Hepatocyte (in vitro differentiated cells): ENCODE measurements at places on chromosomes 4 and X.

DNA sequence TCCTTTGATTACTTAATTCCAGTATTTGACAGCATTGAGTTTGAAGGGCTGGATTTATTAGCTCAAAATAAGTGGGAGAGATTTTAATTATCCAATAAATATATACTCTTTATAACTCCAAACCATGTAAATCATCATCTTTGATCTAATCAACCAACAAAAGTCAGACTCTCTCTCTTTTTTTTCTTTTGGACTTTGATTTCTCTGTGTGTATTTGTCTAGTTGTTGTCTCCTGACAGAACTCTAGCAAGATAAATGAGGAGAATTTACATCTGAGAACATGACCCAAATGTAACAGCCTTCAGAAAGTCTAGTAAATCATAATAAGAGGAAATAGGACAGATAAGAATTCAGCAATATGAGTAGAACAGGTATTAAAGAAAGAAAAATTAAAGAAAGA lies 567.1 kb downstream of the PPARGC1A start:
- no peak for DNase-seq
- no peaks in the 10 kb centered on the region for H3K36me3 ChIP-seq
- no peak overlapping the region for H3K27ac ChIP-seq
- no peaks in the 10 kb centered on the region for H3K4me1 ChIP-seq
- H3K27me3 ChIP-seq, result no peaks in the 10 kb centered on the region

DNA sequence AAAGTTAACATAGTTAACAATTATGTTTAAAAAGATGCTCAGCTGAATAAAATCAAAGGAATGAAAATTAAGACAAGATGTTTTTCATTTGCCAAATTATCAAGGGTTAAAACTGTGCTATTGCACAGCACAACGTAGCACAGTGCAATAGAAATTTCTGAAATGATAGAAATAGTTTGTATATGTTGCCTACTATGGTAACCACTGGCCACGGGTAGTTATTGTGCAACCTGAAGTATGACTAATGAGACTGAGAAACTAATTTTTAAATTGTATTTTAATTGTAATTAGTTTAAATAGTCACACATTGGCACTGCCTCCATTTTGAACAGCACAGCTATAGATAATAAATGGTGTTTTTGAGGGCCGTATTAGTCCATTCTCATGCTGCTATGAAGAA lies 343.1 kb upstream of the FAM241A start:
- no peak overlapping the region for H3K4me3 ChIP-seq
- H3K36me3 ChIP-seq, result no peaks in the 10 kb centered on the region
- no peak overlapping the region for H3K27ac ChIP-seq
- H3K27me3 ChIP-seq, result no peaks in the 10 kb centered on the region

- no peak overlapping the region for H3K4me3 ChIP-seq
- H3K27ac ChIP-seq, result peak overlapping the region; percentile 32
- H3K36me3 ChIP-seq, result no peaks in the 10 kb centered on the region
- H3K27me3 ChIP-seq, result no peaks in the 10 kb centered on the region
Measured at GRCh38 chr4:110107866-110108265, 90.5 kb downstream of the ELOVL6 start.

DNA sequence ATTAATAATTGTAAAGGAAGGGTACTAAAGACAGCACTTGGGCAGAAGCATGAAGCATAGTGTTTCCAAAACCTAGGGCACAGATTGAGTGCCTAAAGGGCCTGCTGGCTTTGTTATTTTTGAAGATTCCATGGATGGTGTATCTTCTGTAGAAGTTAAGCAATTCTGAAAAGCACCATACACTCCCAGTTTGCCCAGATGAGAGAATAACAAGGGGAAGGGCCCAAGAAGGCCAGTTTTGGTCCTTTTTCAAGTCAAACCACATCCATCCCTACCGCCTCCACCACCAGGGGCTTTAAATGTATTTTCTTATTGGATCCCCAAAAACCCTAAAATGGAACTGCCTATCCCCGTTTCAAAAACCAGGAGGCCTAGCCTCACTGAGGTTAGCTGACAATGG lies 17.2 kb downstream of the SCARB2 start:
- no peak for DNase-seq
- H3K27ac ChIP-seq, result peak overlapping the region; percentile 74
- no peaks in the 10 kb centered on the region for H3K27me3 ChIP-seq
- H3K36me3 ChIP-seq, result peaks cover 5% of the 10 kb centered on the region

- no peaks in the 10 kb centered on the region for H3K4me1 ChIP-seq
- no peaks in the 10 kb centered on the region for H3K36me3 ChIP-seq
- no peak overlapping the region for H3K27ac ChIP-seq
- DNase-seq, result peak; percentile 4
Measured at GRCh38 chr4:32748498-32748897, 2028.3 kb downstream of the PCDH7 start.

GRCh38 chr4:106930522-106930921 lies 105.6 kb downstream of the DKK2 start:
- H3K36me3 ChIP-seq, result no peaks in the 10 kb centered on the region
- no peak for DNase-seq
- H3K4me1 ChIP-seq, result no peaks in the 10 kb centered on the region

DNA sequence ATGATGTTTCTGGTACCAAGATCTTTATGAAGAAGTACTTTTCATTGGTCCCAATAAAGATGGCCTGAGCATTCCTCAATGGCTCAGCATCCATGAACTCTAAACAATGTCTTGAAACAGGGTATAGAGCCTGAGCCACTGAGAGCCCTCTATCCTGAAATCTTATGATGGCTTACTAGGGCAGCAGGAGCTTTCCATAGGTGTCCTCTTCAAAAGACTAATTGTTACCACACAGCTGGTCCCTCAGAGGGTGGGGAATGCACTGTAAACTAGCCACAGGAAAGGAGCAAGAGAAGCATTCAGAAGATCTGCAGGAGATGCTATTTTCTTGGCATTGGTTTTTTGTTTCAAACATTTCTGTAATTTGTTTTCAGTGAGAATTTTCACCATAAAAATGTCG lies 5.6 kb upstream of the BANK1 start:
- H3K4me3 ChIP-seq, result no peak overlapping the region
- no peaks in the 10 kb centered on the region for H3K36me3 ChIP-seq
- no peak overlapping the region for H3K27ac ChIP-seq
- no peaks in the 10 kb centered on the region for H3K4me1 ChIP-seq
- no peak for DNase-seq
- H3K27me3 ChIP-seq, result no peaks in the 10 kb centered on the region

- peaks cover 3% of the 10 kb centered on the region for H3K4me1 ChIP-seq
- H3K4me3 ChIP-seq, result no peak overlapping the region
- no peaks in the 10 kb centered on the region for H3K36me3 ChIP-seq
- H3K27me3 ChIP-seq, result no peaks in the 10 kb centered on the region
- no peak for DNase-seq
- H3K27ac ChIP-seq, result no peak overlapping the region
Measured at GRCh38 chrX:154549766-154550165, 2.3 kb downstream of the IKBKG start.

DNA sequence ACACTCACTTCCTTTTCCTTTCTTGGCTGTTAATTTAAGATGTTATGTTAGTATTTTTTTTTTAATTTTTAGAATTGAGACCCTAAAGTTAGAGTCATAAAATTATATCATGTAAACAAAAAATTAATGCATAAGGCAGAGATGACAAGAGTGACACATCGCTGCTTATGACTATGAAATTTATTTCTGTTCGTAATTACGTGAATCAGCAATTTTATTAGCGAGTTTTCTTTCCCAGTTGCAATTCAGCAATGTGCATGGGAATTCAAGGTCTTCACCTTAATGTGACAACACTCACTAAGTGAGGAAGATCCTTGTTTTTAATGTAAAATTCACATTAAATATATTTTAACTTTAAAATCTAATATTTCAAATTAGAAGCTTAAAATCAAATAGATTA lies 181.2 kb upstream of the SPOCK3 start:
- no peaks in the 10 kb centered on the region for H3K4me1 ChIP-seq
- H3K27ac ChIP-seq, result no peak overlapping the region
- H3K27me3 ChIP-seq, result no peaks in the 10 kb centered on the region
- no peaks in the 10 kb centered on the region for H3K36me3 ChIP-seq
- H3K4me3 ChIP-seq, result no peak overlapping the region
